Activated CD4-positive, alpha-beta T cell treated with anti-CD3 and anti-CD28 coated beads, Interleukin-2, amount 10 ng/mL, durations not matched to agents 7 days and 5 days (primary cell): ENCODE measurements at places on chromosomes 13 and 19.
A peak's percentile ranks its signal among the peaks of the same experiment; 100 is the strongest.

DNA sequence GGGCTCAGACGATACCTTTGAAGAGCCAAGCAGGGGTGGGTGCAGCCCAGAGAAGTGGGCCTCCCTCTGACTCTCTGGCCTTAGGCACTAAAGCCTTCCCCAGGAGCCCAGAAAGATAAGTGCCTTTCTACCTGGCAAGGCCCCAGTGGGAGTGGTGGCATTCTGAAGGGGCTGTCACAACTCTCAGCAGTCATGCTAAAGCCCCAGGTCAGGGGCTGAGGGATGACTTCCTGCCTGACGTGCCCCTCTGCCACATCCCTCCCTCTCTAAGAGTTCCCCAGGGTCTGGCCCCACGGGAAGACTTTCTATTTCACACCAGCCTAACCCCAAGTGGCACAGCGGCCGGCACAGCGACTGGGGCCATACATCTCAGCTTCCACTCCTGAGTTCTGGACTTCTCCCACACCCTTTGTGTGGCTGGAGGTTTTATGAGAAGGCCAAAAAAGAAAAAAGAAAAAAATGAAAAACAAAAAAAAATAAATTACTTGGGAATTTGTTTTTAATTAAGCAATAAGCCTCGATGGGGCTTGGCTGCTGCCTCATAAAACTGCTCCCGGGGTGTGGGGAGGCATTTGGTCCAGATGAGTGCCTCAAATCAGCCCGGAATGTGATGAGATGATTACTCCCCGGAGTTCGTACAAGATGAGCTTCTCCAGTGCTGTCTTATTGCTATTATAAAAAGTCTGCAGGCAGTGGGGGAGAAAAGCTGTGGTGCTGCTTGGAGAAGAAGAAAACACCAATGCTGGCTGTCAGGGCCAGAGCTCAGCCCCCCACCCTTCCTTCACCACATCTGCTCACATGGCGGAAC is 28.5 kb upstream of the PLEKHF1 start:
- no peak for DNase-seq

DNA sequence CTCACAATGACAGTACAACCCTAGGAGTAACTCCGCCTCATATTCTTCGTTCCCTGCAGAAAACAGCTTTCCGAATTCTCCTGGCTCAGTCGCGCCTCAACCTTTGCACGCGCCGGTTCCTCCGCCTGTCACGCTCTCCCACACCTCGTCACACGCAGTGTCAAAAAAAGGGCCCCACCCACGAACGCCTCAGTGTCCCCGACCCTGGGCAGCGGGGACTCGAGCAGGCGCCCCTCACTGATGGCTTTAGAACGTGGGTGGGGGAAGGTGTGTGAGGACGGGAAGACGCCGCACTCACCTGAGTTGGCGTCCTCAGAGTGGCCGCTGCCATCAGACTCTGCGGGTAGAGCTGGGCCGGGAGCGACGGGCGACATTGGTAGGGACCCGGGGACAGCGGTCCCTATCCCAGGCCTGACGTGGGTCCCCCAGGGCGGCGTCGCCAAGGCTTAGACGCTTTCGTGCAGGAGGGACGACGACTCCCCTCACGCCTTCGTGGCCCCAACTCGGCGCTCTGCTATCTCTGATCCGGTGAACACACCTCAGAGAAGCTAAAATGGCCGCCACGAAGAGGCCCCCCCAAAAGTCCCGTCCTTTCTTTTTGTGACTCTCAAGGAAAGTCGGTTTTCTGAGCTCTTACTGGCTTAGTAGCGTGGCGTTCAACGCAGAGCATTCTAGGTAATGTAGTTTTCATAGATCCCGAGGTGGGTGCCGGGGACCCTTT is at the start of gene ZNF154:
TSS of gene ZNF154 (minus strand) at position 564 of the 721 bp plus-strand sequence. CDS start at position 331, 233 bp downstream.
- DNase-seq = peak; percentile 68

DNA sequence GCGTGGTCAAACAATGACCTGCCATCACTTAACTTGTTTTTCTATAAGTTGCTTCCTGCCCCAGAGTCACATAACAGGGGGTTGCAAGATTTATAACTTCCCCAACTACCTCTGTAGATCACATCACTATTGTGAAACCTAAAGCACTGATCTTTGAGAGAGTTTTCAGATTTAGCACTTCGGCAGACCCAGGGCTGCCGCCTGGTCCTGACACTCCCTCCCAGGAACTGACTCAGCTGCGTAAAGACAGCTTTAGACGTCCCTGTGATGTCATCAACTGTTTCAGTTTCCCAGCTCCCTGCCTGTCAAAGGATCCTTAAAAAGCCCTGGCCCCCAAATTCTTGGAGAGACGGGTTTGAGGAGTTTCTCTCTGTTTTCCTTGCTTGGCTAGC is 33.3 kb downstream of the IGFL2 start:
- no peak for DNase-seq

DNA sequence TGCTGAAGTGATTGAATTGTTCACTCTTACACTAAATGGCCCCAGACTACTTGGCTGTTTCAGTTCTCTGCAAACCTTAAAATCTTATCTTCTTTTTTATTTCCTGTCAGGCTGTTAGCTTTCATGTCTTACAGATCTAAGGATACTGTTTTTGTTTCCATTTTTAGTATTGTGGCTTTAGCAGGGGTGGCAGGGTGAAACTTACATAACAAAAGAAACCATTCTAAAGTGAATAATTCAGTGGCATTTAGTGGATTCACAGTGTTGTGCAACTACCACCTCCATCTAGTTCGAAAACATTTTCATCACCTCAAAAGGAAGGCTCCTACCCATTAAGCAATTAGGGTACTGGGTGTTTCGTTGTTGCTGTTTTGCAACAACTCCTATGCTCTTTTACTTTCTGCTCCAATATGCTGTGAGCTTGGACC is 19.8 kb downstream of the TMEM272 start:
- DNase-seq = peak; percentile 54

GRCh38 chr19:3360421-3361383 is 5.7 kb upstream of the NFIC start:
- DNase-seq = peak; percentile 57

DNA sequence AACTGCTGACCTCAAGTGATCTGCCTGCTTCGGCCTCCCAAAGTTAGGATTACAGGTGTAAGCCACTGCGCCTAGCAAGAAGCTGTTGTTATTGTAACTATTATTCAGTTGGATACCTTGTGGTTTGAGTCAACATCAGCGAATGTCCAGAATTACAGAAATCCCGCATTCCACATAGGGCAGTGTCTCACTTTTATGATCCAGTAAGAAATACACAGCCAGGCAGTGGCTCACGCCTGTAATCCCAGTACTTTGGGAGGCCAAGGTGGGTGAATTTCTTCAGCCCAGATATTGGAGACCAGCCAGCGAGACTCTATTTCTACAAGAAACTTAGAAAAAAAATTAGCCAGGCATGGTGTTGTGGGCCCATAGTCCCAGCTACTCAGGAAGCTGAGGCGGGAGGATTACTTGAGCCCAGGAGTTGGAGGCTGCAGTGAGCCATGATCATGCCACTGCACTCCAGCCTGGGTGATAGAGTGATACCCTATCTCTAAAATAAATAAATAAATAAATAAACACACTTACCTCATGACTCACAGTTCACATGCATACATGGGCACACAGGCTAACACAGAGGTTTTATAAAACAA is 43.8 kb downstream of the SPTBN4 start:
- DNase-seq = no peak

GRCh38 chr13:44317752-44318151 is 55.9 kb upstream of the SERP2 start:
- DNase-seq = no peak

DNA sequence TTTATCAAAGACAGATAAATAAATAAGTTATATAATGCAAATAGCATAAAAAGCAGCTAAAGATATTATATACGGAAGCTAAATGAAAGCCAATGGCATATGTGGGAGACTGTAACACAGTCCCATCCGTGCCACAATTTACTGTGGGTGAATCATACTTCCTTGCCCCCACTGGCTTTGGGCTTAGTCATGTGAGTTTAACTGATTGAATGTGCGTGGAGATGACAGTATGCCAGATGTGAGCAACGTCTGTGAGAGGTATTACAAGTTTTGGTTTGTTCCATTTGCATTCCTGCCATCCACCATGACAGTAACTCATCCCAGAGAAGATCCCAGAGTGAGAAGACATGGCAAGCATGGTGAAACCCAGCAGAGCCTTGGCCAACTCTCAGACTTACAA is 340.0 kb downstream of the SUCLA2 start:
- no peak for DNase-seq

GRCh38 chr13:42109957-42110356 is 61.5 kb downstream of the DGKH start:
- no peak for DNase-seq

GRCh38 chr19:32661318-32661717 is 13.7 kb downstream of the ANKRD27 start:
- no peak for DNase-seq

DNA sequence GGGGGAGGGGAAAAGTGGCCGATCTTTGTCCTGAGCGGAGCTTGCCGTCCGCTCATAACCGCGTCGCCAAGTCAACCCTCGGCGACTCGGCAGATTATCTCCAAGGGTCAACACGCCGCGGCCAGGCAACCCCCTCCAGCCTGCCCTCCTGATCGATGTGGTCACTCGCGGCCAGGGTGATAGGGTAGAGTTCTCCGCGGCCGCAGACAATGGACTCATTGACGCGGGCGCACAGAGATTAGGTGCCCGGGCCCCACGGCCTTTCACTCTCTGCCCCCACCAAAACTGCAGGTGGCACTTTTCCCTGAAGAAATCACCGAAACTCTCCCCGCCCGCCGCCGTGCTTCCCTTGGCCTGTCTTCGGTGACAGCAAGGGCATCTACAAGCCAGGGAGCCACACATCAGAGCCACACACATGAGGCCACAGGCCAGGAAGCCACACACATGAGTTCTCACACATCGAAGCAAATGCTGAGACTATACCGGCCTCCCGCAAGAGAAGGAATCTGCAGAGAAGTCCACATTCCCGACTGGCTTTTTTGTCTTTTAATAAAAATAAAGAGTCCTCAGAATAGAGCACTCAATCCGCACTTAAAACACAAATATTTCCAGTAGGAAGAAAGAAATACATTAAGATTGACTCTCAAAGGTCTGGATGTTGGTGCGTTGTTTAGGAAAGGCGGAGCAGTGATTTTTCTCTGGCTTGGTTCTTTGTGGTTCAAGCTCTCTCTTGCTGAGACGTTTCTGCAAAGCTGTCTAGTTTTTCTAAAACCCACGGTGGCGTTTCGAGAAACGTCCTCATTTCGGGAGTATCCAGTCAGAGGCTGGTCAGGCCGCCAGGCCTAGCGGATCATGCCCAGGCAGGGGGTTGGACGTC is 1.5 kb upstream of the PDX1 start:
- no peak for DNase-seq

DNA sequence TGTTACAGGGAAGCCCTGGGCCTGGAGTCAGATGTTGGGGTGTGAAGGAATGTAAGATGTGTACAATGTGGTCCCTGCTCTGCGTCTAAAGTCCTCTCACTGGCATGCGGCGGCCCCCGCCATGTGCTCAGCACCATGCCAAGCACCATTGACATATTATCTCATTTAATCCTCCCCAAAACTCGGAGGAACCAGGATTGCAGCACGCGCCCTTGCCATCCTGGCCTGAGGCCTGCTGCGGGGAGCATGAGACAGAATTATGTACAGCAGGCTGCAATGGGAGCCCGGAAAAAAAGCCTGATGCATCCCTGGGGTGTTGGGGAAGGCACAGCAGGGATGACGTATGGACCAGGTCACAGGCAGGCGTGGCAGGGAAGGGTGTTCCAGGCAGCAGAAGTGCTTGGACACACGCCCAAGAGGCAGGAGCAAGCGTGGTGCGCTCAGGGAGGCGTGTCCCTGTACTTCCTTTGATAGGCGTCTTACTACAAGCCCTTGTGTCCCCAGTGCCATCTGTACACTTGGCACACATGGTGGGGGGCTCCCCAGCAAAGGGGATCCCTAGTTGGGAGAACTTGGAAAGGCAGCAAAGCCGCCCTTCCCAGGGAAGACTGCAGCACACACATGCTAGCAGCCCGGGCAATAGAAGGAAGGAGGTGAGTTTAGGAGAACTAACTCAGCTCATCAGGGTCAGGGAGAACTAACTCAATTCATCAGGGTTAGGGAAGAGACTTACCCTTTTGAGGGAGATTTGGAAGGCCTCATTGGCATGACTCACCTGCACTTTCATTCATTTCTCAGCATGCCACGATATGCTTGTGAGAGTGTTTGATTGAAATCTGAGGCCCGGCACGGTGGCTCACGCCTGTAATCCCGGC is 3.4 kb downstream of the EVI5L start:
- DNase-seq = no peak

DNA sequence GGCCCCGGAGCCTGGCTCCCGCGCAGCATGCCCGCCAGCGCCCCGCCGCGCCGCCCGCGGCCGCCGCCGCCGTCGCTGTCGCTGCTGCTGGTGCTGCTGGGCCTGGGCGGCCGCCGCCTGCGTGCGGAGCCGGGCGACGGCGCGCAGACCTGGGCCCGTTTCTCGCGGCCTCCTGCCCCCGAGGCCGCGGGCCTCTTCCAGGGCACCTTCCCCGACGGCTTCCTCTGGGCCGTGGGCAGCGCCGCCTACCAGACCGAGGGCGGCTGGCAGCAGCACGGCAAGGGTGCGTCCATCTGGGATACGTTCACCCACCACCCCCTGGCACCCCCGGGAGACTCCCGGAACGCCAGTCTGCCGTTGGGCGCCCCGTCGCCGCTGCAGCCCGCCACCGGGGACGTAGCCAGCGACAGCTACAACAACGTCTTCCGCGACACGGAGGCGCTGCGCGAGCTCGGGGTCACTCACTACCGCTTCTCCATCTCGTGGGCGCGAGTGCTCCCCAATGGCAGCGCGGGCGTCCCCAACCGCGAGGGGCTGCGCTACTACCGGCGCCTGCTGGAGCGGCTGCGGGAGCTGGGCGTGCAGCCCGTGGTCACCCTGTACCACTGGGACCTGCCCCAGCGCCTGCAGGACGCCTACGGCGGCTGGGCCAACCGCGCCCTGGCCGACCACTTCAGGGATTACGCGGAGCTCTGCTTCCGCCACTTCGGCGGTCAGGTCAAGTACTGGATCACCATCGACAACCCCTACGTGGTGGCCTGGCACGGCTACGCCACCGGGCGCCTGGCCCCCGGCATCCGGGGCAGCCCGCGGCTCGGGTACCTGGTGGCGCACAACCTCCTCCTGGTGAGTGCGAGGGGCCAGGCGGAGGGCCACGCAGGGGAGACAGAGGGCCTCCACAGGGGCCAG is at the start of gene KL:
TSS of gene KL (plus strand) at position 10 of the 909 bp plus-strand sequence. CDS start at position 28, 18 bp downstream.
- DNase-seq = peak; percentile 10

DNA sequence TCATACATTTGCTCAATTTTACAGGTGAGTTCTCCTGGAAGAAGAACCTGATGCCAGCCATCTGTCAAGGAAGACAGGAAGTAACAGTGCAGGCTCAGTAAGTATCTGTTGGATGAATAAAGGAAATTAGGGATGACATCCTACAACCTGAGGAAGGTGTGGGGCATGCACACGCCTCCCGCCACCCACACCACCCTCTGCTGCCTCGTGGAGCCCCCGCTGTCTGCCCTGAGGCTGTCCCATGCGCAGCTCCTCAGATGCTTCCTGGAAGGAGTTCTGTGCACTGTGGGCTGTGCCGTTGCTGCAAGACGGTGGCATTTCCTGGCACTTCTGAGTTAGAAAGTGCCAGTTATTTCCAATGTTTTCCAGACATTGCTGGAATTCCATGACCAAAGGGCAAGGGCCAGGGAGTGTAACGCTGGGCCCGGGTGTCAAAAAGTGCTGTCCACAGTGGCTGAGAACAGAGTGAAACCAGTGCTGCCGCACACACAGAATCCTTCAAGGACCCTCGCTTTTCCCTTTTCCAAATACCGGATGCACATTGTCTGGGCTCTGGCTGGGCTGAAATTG is 4.2 kb upstream of the TEX29 start:
- DNase-seq = no peak

GRCh38 chr13:76029706-76030105 is 393.6 kb downstream of the LMO7 start:
- DNase-seq = no peak
